ENCODE measurements at places on chromosomes 6 and 20.

DNA sequence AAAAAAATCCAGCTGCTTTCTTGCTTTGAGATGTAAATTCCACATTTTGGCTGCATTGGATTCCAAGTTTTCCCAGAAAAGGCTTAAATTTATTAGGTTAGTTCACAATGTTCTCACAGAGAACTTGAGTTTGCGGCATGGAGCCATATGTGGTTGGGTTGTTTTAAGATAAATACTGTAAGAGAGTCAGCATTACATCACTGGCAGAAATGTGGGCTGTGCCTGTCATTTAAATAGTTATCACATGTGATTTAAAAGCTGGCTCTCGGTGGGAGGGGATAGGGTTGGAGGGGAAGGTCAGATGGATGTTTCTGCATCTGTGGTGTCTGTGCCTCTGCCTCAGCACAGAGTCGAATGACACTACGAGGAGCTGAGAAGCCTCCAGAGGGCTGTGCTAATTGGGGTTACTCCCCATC, 73.8 kb upstream of the SCP2D1 start:
- peak; percentile 67 for DNase-seq

- no peak for DNase-seq
Observed at GRCh38 chr6:121143476-121143875, 190.8 kb downstream of the TBC1D32 start.

DNA sequence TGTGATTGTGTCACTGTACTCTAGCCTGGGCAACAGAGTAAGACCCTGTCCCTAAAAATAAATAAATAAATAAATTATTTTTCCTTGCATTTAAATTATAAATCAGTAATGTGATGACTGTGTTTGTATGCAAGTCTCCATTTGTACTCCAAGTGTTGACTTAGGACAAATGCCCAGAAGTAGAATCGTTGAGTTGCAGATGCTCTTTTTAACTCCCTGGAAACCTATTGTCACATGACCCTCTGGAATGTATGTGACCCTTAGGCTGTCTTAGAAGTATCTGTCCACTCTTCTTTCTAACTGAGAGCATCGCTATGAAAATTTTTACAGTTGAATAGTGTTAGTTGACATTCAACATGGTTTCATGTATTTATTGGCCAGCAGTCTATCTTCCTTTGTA, 18.8 kb downstream of the OR2A4 start:
- no peak for DNase-seq

- no peak for DNase-seq
Observed at GRCh38 chr20:19624221-19624965, 133.7 kb upstream of the RIN2 start.

- no peak for DNase-seq
Observed at GRCh38 chr6:88141561-88142296, 24.4 kb downstream of the CNR1 start.

GRCh38 chr6:21526974-21527373, 66.6 kb upstream of the SOX4 start:
- DNase-seq: no peak

DNA sequence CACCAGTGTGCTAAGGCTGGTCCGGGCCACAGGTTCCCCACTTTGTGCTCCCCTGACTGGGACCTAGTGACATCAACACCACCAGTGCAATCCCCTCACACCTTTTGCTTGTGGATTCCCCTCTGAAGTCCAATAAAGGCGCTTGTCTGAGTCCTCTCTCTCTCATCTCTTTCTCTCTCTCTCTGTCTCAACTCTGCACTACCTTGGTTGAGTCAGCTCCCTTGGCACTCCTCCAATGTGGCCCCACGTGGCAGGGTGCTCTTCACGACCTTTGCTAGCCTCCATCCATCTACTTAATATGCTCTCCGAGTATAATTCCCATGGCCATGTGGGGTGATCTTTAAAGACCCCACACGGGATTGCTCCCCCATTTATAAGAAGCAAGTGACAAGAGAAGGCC, 385.0 kb downstream of the CD83 start:
- no peak for DNase-seq

DNA sequence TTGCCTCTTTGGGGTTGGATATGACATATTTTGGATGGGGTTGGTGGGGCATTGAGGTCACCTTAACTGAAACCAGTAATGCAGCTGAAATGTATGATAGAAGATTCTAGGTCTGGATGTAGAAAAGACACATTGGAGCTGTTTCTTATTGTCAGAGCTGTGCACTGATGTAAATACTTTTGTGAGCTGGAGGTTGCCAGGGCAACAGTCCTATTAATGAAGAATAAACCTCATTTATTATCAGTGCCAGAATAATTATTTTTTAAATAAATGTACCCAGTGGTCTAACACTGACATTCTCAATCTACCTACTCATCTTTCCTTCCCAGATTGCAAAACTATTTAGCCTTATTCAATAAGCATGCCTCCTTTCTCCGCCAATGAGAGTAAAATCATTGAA, 57.0 kb downstream of the CAP2 start:
- DNase-seq: no peak

GRCh38 chr6:37418722-37419121, 14.3 kb upstream of the CMTR1 start:
- no peak for DNase-seq

- peak; percentile 53 for DNase-seq
Observed at GRCh38 chr6:95545686-95546085, 31.6 kb upstream of the MANEA start.

GRCh38 chr20:24955045-24955444, 6.0 kb downstream of the CST7 start:
- DNase-seq: peak; percentile 85

- no peak for DNase-seq
Observed at GRCh38 chr20:50197463-50198179, 7.0 kb downstream of the CEBPB start.

DNA sequence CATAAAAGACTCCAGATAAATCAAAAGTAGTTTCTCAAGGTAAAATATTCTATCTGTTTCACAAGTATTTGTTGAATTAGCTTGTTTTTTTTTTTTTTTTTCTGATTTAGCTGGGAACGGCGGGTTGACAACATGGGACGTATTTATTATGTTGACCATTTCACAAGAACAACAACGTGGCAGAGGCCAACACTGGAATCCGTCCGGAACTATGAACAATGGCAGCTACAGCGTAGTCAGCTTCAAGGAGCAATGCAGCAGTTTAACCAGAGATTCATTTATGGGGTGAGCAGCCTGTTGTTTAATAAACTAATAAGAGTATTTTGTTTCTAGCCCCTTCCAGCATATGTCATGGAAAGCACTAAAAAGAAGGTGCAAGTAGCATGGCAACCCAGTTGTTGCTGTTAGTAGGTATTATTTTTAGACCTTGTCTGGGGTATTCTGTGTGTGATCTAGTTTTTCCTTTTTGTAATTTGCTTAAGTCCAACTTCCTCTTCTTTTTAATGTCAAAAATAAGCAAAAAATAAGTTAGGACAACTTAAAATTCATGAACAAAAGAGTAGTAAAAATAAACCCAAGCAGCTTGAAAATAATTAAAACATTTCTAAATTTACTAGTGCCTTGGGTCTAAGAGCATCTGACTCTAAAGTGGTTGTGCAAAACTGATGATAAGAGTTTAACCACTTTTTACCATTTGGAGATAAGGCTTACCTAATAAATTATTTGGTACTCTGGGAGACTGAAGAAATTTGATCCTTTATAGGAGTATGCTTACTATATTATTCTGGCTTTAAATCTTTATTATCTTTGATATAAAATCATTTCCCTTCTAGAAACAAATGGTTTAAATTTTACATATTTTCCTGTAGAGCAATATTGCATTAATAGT, 70.8 kb upstream of the DYNLRB1 start:
- DNase-seq: no peak
